NCI-H1417 (cell line): ENCODE measurements at places on chromosomes 12 and 14.
A peak's percentile ranks its signal among the peaks of the same experiment; 100 is the strongest.

DNA sequence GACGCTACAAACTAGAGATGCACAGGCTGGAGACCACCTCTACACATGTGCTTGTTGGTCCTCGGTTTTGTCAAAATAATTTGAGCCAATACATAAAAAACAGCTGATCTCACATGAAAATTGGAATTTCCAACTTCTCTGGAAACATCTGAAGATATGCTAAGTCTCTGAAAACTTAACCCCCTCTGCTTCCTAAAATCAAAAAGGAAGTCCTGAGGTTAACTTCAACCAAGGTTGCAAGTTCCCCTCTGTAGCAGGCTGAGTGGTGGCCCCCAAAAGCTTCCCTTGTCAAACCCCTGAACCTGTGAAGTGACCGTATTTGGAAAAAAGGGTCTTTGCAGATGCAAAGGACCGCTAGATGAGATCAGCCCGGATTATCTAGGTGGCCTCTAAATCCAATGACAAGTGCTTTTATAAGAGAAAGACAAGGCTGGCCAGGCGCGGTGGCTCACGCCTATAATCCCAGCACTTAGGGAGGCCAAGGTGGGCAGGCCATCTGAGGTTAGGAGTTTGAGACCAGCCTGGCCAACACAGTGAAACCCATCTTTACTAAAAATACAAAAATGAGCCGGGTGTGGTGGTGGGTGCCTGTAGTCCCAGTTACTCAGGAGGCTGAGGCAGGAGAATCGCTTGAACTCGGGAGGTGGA is 32.0 kb upstream of the VPS37B start:
- no peak for DNase-seq

- DNase-seq: no peak
These were observed 797.4 kb downstream of the C12orf50 start for GRCh38 chr12:87231818-87232217.

DNA sequence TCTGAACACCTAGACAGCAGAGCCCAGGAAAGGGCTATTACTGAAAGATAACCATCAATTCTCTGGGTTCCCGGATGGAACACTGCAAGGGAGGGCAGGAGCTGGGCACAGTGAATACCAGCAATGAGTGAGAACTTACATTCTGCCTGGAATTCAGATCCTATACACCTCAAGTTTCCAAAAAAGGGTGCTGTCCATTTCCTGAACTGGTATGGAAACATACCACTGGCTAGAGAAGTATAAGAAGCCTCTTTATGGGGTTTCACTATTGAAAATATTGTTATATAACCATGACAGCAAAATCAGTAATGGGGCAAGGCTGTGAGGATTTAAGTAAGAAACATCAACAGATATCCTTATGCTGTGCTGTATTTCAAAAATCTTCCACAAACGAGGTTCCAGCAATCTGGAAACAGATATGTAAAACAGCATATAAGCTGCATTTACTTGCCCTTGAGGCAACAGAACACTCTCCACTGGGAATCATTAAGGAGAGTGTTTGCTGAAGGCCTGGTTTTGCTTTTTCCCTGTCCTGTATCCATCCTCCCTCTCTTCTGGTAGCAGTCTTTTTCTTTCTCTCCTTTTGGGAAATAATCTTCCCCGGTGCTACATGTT is 53.3 kb upstream of the GTF2A1 start:
- no peak for DNase-seq

- DNase-seq: peak; percentile 48
These were observed 3.4 kb upstream of the DHH start for GRCh38 chr12:49098035-49098451.

DNA sequence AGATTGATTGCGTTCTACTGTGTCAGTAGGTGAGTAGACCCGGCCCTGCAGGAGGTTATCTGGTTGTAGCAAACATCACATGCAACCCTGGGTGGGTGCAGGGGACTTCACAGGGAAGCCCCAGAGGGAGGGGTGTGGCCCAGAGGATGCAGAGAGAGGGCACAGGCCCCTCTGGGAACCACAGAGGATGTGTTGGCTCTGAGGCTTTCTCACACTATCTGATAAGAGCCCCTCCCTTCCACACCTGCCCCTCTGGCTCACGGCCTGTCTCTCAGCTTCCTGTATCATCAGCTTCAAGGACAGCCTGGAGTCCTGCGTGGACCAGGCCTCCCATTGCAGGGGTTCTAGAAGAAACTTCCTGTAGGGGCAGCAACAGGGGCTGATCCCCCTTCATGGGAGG is 101.9 kb downstream of the RIN3 start:
- DNase-seq: no peak

GRCh38 chr12:57604992-57605810 is 577 bp downstream of the DTX3 start:
- peak; percentile 51 for DNase-seq

- DNase-seq: peak; percentile 91
These were observed 53.1 kb downstream of the SYNE3 start for GRCh38 chr14:95463171-95463901.

- DNase-seq: peak; percentile 23
These were observed 546.8 kb downstream of the BCL11B start for GRCh38 chr14:98725191-98725590.

DNA sequence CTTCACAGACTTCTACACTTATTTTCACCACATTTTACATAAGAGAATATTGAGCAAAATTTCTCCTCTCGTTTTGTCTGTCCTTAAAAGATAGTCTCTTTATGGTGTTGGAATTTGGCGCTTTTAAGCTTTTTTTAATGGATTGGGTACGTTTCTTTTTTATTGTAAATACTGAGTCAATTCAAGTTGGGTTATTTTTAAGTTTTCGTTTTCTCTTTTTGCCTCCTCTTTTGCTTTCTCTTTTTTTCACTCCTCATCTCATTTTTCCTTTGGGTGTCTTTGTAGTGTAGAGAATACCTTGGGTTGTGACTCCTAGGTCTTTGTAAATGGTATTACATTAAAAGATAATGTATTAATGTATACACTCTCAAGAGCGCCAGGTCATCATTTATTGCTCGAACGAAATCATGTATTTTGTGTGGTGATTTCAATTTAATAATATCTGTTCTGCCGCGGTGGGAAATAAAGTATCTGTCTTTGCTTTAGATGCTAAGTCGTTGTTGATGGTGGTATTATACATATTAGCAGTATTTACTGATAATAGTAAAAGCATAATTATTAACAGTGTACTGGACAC is 845 bp downstream of the TMX1 start:
- DNase-seq: no peak

DNA sequence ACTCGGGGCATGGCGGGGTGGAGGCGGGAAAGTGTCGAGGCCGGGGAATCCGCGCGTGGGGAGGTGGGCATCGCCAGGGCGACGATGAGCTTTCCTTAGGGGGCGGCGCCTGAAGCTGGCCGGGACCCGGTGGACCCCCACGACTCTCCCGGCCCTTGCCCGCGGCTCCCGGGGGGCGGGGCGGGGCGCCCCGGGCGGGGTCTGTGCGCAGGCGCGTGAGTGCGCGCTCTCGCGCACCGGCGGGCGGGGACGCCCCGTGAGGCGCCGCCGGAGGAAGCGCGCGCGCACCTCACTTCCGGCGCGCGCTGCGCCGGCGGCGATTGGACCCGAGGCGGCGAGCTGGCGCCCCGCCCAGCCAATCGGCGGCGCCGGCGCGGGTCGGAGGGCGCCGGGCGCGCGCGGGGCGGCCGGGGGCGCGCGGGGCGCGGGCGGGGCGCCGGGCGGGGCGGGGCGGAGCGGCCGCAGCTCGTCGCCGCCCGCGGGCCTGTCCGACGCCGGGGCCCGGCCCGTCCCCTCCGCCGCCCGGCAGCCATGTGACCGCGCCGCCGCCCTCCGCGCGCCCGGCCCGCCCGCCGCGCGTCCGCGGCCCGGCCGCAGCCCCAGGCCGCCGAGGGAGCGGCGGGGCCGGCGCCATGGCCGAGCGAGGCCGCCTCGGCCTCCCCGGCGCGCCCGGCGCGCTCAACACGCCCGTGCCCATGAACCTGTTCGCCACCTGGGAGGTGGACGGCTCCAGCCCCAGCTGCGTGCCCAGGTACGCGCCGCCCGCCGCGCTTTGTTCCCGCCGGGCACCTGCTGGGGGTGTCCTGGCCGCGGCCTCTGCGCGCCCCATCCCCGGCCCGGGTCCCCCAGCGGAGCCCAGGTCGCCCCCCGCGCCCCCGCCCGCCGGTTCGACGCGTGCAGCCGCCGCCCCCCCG is at the start of gene PACS2:
Gene PACS2, plus strand, starts transcription at position 462 of the 914 bp plus-strand sequence. Its CDS starts 171 bp downstream, at position 633.
- DNase-seq: peak; percentile 89

DNA sequence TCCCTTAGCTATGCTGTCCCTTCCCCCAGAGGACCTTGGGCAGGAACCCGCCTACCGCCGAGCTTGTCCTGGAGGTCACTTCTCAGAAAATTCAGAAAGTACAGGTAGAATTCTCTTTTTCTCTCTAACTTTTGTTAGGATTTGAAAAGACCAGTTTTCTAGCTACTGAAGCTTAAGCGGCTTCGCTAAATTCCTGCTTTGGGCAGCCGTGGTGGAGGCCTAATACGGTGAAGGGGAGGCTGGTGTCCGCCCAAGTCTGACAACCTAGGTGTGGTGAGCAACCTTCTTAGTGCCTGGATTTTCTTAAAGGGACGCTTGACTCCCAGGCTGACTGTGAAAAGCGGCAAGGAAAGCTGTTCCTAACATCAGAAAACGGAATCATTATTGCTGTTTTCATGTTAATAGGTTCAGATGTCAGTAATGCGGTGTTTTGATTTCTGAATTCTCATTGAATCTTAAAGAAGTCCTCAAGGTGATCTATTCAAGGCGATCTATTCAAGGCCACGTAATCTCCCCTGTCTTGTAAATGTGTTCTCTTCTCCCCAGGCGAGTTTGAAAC is 835 bp downstream of the FGD4 start:
- DNase-seq: no peak

DNA sequence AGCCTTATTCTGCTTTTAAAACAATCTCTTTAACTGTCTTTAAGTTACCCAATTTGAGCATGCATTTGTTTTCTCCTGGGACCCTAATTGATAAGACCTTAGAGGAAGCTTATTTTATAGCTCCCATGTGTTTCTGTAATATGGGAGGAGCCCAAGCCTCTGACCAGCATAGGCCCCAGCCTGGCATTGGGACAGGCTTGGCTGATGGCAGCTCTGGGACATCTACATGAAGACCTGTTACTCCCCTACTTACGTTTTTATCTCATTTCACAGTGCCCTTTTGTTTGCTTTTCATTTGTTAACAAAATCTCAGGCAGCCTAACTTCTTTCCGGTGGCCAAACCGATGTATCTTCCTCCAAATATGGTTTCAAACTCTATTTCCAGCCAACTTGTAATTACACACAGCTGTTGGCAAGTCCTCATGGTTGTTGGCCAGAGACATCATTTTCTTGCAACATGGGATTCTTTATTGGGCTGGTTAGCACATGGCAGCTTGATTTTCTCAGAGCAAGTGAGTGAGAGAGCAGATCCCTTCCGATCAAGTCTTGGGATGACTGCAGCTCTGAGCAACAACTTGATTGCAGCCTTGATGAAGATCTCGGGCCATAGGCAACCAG is 1117.5 kb downstream of the AACS start:
- DNase-seq: no peak
